IPS-NIHi11 (cell line): ENCODE measurements at places on chromosomes 12 and 14.

DNA sequence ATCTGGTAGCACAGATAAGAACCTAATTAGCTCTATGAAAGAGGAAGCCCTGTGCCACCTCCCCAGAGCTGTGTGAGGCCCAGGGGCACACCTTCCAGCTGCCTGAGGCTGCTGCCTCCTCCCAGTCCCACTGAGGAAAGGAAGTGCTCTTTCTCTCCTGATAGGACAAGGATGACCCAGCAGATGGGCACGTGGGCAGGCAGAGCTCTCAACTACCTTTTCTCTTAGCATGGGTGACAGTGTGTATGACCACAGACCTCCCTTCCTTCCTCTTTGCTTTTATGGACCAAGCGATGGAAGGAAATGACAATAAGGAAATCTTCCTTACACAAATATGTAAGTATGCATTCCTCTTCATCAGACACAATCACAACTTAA is 127.6 kb upstream of the AMIGO2 start:
- DNase-seq, result no peak

DNA sequence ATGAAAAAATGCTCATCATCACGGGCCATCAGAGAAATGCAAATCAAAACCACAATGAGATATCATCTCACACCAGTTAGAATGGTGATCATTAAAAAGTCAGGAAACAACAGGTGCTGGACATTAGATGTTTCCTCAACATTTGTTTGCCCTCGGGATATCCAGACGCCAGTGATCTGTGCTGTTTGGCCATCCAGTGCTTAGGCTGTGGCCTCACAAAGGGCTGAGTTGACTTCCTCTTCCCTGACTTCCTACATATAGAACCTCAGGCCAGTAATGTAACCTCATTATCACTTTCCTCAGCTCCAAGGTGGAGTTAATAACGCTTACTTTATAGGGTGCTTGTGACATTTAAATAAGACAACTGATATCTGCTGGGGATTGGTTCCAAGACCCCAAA is 51.8 kb downstream of the SLC15A5 start:
- no peak for DNase-seq

- no peak for DNase-seq
These were observed 20.4 kb upstream of the PAPOLA start for GRCh38 chr14:96481731-96482314.

DNA sequence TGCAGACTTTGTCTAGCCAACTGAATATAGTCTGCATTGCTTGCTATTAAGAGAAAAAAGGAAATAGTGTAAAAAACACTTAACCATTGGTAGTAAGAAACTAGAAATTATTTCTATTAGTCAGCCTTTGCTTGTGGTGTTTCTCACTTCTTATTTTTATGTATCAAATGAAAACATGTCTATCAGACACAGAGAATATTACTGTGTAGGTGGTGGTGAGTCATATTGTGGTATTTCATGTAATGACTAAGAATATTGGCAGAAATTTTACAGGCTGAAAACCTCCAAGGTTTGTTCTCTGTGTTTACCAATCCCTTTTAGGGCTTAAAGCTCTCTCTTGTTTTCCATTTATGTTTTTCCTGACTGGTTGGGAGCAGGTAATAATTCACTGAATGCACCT is 87.2 kb downstream of the DAAM1 start:
- DNase-seq, result no peak

GRCh38 chr12:60415351-60415750 is 819.5 kb downstream of the SLC16A7 start:
- no peak for DNase-seq

- no peak for DNase-seq
These were observed 131.5 kb downstream of the SLC38A6 start for GRCh38 chr14:61112506-61112905.
